MG63 (cell line): ENCODE measurements at places on chromosomes 16 and 17. TPM values are rescaled to one million over a fixed set of nuclear protein-coding genes. Genes with fewer than 3 reads are reported as not detected.

The TCAP gene
- 0.07 TPM in 1 of 2 replicates, not detected in the other for total RNA-seq

DNA sequence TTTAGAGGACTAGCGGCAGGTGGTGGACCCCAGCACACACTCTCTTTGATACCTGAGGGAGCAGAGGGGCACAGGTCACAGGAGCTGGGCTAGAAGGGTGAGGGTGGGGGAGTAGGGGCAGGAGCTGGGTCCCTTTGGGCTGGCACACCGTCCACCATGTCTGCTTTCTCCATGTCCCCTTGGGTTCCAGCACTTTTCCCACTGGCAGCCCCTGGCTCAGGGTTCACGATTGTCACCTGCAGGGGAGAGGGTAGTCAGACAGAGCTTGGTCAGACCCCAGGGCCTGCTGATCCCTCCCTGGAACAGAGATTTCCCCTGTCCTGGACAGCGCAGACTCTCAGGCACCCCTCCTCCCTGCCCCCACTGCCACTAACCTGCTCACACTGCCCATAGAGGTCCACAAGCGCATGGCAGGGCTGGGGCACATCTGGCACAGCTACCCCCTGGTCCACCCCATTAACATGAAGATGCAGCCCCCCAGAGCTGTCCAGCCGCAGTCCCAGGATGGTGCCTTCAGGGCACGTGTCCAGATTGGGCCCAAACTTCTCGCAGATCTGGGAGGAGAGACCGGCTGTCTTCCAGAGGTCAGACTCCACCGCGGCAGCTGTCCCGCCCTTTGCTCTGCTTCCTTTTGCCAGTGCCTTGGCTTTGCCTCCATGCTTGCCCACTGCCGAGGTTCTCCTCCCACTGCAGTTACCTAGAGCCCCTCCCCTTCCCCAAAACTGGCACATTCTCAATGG lies 3.1 kb upstream of the GPS2 start:
- DNase-seq = no peak

DNA sequence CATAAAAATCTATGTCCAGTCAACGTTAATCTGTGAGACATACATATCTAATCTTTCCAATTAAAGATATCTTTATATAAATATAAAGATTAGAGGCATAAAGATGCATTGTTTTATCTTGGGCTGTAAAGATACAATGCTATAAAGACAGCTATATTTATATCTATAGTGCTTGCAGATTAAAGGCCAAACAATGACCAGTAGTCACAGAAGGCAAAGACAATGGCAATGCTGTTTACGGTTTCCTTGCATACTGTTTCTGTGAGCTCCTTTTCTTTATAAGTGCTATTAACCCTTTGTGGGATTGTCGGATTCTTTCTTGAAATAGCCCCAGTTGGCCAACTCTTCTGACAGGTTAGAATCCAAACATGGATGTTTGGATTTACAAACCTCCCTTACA lies 85.5 kb upstream of the SALL1 start:
- no peak for DNase-seq

GRCh38 chr17:35693662-35694061 lies 37.8 kb upstream of the RASL10B start:
- DNase-seq = no peak

DNA sequence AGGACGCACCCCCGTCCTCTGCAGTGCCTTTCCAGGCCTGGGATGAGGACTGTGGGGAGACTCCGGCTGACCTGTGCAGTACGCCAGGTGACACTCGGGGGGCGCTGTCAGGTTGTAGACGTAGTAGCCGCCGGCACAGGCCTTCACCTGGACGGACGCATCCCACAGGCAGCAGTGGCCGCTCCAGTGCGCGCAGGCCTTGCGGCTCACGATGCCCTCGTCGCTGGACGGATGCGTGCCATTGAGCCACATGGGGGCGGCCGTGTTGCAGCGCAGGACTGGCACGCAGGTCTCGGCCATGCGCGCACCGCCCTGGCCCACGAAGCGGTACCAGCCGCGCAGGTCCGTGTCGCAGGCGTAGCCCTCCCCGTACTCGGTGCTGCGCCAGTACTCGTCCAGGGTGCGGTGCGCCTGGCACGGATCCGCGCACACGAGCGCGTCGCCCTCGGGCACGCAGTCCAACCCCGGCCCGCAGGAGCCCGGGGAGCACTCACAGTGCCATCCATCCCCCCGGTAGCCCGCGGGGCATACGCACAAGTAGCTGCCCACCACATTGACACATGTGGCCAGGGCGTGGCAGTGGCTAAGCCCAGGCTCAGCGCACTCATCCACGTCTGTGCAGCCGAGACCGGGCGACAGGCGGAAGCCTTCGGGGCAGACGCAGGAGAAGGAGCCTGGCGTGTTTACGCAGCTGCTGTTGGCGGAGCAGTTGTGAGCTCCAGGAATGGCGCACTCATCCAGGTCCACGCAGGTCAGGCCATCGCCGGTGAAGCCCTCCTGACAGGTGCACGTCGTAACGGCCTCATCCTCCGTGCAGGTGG lies 3.9 kb downstream of the UMOD start:
- no peak for DNase-seq

DNA sequence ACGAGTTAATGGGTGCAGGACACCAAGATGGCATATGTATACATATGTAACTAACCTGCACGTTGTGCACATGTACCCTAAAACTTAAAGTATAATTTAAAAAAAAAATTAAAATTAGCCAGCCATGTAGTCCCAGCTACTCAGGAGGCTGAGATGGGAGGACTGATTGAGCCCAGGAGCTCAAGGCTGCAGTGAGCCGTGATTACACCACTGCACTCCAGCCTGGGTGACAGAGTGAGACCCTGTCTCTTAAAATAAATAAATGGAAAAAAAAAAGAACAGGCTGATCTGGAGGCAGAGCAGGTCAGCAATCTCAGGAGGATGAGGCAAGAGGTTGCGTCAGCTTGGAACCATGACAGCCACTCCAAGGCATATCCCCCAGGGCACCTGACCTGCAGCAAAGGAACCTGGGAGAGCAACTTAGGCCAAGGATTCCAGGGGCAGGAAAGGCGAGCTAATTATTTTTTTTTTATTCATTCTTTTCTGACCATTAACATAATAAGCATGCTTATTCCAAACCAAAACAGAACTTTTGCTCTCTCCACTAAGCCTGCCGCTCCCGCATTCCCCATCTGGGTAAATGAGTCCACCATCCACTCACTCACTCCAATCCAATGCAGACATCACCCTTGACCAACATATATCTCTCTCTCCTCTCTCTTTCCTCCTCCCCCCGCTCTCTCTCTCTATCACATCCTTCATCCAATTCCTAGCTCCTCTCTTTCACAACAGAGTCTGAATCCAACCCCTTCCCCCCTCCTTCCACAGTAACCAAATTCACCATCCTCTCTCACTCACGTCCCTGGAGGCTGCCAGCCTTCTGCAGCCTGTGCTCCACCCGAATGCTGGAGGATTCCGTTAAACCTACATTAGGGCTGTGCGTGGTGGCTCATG lies 47.7 kb downstream of the TK2 start:
- DNase-seq = peak; percentile 59
